ENCODE measurements at places on chromosomes 12 and 14.
A peak's percentile ranks its signal among the peaks of the same experiment; 100 is the strongest.

- no peak for DNase-seq
These were observed 16.4 kb downstream of the HDAC7 start for GRCh38 chr12:47803191-47803875.

DNA sequence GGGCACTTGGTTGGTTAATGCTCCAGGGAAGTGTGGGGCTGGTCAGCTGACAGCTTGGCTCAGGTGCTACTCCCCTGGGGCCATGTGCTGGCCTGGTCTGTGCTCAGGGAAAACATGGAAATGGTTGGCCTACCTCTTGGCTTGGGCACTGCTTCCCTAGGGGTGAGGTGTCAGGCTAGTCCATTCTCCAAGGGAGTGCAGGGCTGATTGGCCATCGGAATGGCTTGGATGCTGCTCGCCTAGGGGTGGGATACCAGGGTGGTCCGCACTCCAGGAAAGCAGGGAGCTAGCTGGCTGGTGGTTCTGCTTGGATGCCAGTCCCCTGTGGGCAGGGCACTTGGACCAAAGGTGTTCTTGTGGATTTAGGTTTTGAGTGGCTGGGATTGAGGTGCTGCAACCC is 245.7 kb downstream of the RAD51B start:
- DNase-seq = no peak

GRCh38 chr14:68448252-68448902 is 344.5 kb downstream of the ZFP36L1 start:
- DNase-seq = no peak

DNA sequence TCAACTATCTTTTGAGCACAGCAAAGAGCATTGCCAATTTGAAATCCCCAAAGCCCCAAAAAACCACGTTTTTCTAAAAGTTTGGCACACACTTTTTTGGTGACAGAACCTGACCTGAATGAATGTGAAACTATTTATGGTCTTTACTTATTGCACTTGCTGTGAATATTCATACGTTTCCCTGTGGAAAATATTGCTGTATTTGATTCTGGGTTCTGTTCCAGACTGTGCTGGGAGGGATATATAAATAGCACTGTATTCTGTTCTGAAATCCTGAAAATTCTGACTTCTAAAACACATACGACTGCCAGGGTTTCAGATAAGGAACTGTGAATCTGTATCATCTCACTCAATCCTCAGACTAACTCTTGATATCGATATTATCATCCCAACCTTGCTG is 35.1 kb downstream of the NR1H4 start:
- DNase-seq = no peak

GRCh38 chr12:1093166-1093751 is 102.2 kb downstream of the ERC1 start:
- DNase-seq = no peak

GRCh38 chr12:12788131-12788530 is 2.7 kb downstream of the APOLD1 start:
- no peak for DNase-seq

- no peak for DNase-seq
These were observed 268.5 kb upstream of the SFSWAP start for GRCh38 chr12:131442337-131442918.

GRCh38 chr14:40004871-40005500 is 572.8 kb upstream of the FBXO33 start:
- no peak for DNase-seq

DNA sequence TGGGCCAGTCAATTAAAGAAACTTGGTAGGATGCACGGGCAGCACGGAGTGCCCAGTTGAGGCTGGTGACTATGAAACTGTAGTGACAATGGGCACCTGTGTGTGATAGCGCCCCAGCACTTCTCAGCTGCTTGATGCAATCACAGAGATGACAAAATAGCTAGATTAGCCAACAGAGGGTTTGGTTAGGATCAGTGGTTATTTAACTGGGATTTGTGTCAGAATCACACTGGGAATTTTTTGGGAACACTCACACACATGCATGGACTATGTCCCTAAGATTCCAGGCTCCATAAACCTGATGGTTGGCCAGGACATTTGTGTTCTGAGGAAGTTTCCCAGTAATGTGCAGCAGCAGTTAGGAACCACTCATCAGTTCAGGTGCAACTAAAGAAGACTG is 51.2 kb upstream of the DAAM1 start:
- no peak for DNase-seq

GRCh38 chr12:60052483-60052882 is 456.7 kb downstream of the SLC16A7 start:
- no peak for DNase-seq

DNA sequence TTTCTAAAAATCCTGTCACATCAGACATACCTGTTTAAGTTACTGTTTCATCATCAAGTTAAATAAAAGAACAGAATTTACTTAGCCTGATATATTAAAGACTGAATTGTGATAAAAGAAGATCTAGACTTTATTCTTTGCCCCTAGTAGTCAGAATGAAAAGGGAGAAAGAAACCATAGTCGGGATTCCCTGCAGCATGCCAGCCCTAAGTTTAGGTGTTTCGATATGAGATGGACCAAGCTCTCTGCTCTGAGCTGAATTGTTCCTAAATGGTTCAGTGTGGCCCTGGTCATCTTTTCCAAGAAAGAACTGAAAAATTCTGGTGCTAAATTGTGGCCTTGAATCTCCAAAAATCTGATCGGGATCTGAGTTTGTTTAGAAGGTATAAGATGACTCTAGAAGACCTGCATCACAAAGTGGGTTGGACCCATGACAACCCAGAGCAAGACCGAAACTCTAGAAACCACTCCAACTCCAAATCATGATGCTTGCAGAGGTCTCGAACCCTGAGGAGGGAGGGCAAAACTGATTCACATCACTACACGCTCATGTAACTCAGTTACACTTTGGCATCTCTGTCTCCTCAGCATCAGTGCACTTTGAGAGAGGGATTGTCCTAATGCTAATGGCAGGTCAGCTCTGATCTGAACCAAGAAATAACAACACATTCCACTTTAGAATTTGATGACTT is 15.7 kb downstream of the PTGER2 start:
- DNase-seq = no peak

- DNase-seq = no peak
These were observed 815.7 kb downstream of the NRXN3 start for GRCh38 chr14:78985668-78986381.

DNA sequence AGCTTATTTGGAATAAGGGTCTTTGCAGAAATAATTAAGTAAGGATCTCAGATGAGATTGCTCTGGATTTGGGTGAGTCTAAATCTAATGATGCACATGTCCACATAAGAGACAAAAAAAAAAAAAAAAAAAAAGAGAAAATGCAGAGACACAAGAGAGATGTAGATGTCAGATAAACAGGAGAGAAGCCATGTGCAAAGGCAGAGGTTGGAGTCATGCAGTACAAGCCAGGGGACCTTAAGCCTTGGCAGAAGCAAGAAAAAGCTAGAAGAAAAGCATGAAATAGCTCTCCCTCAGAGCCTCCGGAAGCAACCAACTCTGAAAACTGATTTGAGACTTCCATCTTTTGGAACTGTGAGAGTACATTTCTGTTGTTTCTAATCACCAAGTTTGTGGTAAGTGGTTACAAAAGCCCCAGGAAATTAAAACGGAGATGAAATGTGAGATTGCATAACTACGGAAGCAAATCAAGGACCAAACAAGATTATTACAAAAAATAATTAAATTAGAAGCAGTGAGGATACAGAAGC is 1304.0 kb upstream of the SEL1L start:
- no peak for DNase-seq

DNA sequence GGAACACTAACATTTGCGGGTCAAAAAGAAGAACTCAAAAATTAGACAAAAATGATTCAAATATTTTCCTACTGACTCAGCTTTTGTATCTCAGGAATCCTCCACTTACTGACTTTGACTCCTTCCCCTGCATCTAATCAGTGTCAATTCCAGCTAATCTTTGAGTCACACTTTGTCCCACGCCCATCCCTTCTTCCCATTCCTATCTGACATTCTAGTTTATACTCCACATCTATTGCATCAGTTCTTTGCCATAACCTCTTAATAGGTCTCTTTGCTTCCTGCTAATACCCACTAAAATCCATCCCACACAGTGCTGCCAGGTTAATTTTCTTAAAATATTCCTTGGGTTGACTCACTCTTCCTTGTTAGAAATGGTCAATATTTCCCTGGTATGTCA is 19.1 kb downstream of the BBS10 start:
- no peak for DNase-seq

DNA sequence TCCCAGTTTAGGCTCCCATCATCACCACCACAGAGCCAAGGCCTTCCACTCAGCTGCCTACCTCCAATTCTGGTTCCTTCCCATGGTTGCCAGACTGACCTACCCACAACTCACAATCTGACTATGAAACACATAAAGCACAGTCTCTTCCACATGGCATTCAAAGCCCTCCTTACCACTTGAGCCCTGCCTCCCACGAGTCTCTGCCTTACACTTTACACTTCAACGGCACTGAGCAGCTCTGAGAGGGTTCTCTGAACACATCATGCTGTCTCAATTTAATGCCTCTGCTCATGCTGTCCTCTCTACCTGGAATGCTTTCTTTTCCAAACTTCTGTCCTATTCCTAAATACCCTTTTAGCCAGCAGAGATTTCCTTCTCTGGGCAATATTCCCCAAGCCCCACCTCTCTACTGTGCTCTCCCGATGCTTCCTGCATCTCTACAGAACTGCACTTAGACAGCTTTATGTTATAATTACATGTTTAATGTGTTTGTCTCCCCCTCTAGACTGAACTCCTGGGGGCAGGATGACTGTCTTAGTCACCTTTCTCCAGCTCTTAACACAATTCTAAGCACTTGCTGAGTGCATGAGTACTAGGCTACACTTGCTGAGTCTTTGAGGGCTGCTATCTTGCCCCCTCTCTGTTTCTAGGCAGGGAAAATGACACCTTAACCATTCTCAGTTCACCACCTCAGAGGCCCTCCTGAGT is 23.5 kb downstream of the FMNL3 start:
- DNase-seq = no peak

DNA sequence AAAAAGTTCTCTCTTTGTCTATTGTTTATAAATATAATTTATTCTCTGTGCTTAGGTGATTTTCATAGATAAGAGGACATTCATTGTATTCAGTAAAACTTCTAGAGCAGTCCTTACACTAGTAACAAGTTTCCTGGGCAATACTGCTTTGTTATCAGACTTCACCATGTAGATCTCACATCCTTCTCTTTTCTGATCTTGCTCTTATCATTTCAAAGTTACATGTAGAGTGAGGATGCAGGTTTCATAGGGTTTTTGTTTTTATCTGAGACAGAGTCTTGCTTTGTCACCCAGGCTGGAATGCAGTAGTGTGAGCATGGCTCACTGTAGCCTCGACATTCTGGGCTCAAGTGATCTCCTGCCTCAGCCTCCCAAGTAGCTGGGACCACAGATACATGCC is 789.5 kb downstream of the DIO2 start:
- no peak for DNase-seq

GRCh38 chr12:102484017-102484416 is 3.7 kb upstream of the IGF1 start:
- DNase-seq = no peak

GRCh38 chr14:95536671-95537070 is 1.8 kb downstream of the GLRX5 start:
- DNase-seq = no peak

GRCh38 chr14:71739273-71739990 is 192.8 kb upstream of the RGS6 start:
- no peak for DNase-seq

- no peak for DNase-seq
These were observed 71.8 kb upstream of the BCAT1 start for GRCh38 chr12:25020621-25021243.

DNA sequence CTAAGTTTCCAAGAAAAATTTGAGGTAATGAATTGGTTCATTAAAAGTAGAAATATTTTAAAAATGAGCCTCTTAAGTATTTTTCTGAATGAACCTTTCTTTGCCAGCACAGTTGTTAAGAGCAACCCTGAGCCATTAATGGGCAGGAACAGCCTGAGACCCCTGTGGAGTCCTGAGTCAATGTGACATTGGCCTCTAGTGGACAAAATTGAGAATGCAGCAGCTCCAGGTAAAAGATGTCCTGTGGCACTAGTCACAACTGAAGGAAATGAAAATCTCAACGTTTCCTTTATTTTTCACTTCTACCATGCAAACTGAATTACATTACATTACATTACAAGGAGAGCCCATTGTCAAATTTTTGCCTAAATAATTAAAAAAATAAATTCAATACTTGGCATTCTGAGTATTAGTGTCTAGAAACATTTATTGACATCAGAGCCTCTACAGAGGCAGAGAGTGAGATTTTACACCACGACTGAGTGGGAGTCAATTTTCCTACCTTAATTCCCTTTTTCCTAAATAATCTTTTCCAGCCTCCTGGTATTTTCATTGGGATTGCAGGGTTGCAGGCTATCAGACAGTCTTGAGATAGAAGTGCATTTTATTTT is 135.7 kb downstream of the PPM1H start:
- DNase-seq = peak; percentile 19
